ENCODE measurements at places on chromosomes 6 and 20.

GRCh38 chr20:24701027-24701426 is 231.6 kb downstream of the SYNDIG1 start:
- no peak for DNase-seq

GRCh38 chr6:137414599-137414998 is 79.6 kb downstream of the OLIG3 start:
- DNase-seq, result no peak

DNA sequence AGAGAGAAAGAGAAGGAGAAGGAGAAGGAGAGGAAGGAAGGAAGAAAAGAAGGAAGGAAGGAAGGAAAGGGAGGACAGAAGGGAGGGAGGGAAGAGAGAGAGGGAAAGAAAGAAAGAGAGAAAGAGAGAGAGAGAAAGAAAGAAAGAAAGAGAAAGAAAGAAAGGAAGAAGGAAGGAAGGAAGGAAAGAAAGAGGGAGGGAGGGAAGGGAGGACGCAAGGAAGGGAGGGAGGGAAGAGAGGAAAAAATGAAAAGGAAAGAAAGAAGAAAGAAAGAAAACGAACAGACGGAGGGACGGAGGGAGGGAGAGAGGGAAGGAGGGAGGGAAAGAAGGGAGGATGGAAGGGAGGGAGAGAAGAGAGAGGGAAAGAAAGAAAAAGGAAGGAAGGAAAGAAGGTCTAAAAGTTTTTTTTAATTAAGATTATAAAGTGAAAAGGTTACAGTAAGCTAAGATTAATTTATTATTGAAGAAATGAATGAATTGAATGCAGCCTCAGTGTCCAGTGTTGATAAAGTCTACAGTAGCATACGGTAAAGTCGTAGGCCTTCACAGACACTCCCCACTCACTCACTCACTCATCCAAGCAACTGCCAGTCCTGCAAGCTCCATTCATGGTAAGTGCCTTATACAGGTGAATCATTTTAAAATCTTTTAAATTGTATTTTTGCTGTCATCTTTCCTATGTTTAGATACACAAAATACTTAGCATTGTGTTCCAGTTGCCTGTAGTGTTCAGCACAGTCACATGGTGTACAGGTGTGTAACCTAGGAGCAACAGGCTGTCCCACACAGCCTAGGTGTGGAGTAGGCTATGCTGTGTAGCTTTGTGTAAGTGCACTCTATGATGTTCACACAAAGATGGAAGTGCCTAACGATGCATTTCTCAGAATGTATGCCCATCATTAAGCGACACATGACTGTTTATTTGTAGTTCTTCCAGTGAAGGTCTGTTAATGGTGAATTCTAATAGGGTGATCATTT is 20.3 kb upstream of the ARID1B start:
- no peak for DNase-seq

GRCh38 chr20:53839423-53840176 is 230.8 kb downstream of the BCAS1 start:
- DNase-seq, result peak; percentile 43

DNA sequence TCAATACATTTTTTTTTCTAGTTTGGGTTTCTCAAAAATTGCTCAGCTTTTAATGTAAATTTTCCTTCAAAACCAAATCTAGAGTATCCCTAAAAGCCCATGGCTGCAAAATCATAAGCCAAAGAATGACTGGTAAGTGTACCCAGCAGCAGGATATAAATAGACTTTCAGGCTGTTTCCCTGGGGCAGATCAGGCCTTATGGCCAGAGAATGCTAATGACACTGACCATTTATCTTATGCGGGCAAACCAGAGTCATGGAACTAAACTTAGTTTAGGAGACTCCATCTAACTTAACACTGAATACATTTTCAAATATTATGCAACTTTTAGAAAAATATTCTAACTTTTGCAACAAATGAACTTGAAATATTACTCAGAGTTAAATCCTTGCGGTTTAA is 7.4 kb downstream of the OSER1 start:
- DNase-seq, result no peak

GRCh38 chr20:16599257-16599656 is 26.0 kb upstream of the KIF16B start:
- no peak for DNase-seq

DNA sequence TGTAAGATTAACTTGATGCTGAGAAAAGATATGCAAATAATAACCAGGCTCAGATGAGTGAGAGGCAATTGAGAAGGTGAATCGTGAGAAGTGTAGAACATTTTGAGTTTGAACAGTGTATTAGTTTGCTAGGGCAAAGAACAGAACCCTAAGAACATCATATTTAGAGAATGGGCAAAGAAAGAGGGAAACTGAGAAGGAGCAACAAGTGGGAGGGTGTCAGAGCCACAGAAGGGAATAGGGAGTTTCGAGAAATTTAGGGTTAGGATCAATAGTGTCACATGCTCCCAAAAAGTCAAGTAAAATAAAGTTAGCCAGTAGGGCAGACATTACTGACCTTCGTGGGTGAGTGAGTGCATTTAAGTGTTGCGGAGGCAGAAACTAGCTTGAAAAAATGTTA is 5.5 kb upstream of the FAXC start:
- no peak for DNase-seq

DNA sequence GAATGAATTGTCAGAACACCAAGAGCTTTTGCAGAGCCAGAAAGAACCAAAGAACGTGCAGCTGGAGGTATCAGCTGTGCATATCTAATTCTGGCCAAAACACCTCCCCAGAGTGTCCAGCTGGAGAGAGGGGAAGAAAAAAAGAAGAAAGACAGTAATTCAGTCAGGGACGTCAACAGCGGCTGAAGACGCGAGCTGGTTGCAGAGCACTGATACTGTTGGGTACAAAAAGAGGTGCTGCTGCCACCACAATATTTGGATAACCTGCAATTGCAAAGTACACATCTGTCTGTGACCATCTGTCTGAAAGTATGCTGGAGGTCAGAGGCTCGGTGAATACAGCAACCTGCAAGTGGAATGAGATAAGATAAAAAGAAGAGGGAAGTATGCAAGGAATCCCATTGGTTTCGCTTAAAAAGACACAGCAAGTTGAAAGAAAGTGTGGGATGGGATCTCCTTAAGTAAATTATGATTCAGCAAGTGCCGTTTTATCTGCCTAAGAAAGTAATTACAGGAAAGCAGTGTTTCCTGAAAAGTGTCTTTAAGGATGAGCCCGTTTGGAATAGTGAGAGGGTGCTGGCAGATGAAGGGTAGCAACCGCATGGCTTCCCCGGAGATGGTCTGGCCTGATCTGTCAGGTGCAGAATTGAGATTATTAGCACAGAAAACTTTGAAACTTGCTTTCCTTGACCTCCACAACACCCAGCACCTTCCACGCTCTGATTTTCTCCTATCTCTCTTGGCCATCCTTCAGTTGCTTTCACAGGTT is 189.9 kb upstream of the PRDM1 start:
- no peak for DNase-seq

DNA sequence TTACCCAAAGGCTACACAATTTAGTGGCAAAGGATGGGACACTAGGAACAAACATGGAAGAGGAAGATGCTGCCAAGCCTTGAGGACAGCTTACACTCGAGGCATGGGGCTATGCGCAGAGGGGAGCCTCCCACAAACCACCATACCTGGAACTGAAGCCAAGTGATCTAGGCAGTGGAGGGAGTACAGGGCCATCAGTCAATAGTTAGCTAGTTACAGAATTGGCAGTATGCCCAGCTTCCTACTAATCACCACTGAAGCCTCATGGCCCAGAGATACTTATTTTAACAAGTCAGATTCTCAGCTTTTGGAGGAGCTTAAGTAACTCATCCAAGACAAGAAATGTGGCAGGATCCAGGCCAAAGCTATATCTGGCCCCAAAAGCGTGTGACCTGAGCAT is 226.6 kb upstream of the MOCS1 start:
- DNase-seq, result no peak

DNA sequence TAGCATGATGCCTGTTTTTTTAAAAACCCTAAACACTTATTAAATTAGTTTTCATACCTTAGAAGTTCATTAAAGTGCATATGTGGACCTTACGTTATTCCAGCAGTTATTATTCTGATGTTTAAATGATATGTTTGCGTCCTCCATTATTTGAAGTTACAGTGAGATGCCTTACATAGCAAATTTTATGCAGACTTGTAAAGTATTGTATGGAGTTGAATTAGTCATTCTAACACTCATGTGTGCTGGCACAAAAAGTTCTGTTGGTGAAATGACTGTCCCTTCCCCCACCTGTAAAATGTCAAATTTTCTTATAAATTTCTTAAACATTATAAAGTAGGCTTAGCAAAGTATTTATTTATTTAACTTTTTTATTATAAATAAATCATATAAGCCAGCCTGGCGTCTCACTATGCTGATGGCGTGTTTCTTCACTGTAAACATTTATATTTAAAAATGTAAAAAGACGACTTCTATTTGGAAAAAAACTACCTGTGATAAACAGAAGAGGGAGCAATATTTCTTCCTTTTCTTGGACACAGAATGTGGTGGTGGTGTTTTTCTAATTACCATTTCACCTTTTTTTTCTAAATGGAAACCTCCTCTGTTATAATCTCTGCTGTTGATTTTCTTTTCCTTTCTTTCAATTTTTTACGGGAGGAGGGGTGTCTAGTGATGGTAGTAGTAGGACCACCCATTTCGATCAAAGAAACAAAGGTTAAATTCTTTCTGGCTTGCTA is 155.4 kb downstream of the RFPL4B start:
- DNase-seq, result no peak

DNA sequence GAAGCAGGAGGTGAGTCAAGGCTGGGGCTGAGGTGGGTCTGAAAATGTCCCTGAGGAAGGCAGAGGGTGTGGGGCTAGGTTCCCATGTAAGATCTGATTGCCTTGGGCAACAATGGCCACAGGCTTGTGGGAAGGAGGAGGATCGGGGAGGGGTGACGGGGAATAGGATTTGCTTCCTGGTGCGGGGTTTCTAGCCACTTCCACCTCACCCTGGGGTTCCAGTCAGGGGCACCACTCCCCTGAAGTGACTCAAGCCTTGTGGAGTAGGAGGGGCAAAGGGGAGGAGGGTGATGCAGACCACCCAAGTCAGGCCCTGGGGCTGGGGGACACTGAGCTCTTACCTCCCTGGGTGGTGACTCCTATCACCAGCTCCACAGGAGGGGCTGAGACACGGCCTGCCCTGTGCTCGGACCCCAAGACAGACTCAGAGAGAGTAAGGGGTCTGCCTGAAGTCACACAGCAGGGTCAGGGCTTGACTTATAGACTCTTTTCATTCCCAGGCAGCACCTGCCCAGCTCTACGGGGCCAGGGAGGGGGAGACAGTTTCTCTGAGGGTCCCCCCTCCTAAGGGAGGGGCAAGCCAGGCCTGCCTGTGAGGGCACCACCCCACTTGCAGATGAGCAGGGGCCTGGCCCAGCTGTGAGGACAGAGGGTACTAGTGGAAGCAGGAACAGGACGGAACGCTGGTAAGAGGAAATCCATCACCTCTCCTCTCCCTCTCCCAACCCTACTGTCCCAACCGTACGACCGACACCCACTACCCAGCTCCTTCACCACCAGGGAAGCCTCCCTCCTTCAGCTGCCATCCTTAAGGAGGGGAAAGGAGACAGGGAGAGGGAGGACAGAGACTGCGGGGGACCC is 12.4 kb upstream of the SPDEF start:
- no peak for DNase-seq

- DNase-seq, result no peak
Measured at GRCh38 chr6:110714143-110714542, 101.1 kb downstream of the CDK19 start.

DNA sequence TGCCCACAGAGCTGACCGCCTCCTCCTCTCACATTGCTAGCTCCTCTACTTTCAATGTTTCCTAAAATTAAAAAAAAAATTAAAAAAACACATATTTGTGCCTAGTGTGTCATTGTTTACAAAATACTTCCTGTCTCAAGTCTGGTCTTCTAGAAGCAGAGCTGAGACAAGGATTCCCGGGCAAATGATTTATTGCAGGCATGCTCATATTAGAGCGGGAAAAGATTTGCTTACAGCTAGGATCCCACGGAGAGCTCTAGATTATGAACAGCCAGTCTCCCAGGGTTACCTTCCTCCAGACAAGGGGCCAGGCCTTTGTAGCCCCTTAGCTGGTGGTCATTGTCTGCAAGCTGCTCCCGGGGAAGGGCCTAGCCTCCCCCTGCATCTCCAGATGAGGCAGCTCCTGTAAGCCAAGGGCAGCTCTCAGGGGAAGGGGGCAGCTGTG is 9.4 kb downstream of the PACSIN1 start:
- no peak for DNase-seq

GRCh38 chr6:87421576-87421975 is 13.8 kb downstream of the CFAP206 start:
- no peak for DNase-seq

DNA sequence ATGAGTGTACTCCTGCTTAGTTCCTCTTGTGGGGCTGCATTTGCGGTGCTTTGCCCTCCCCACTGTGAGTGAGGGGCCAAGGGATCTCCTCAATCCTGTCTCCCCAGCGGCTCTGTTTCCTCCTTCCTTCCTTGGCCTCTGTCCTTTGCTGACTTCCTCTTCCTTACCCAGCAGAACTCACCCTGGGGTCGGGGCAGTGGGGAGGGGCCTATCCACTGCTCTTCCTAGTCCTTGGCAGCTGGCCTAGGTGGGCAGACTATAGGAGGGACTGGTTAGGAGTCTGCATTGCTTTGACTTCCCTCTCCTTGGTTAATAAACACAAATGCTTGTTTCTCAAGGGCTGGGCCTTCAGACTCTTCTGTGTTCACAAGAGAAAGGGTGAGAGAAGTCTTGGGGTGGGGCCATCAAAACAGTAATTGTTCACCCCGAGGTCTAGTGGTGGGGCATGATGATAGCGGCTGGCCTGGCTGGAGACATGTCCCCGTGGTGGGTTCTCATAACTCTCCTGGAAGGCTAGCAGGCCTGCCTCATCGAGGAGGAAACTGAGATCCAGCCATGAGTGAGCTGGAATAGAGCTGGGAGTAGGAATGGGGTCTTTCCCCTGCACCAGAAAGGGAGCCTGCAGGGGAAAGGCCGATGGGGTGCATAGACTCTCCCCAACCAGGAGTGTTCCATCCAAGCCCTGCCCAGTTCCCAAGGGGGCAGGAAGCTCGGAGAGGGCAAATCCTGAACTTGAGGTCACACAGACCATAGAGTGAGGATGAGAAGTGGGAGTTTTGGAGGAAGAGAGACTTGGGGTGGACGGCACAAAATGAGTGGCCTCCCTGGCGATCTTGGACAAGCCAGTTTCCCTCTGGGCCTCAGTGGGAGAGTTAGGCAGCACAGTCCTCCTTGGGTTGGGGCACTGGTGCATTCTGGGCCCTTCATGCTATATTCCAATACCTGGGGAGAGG is 12.7 kb downstream of the FAM110A start:
- DNase-seq, result no peak

DNA sequence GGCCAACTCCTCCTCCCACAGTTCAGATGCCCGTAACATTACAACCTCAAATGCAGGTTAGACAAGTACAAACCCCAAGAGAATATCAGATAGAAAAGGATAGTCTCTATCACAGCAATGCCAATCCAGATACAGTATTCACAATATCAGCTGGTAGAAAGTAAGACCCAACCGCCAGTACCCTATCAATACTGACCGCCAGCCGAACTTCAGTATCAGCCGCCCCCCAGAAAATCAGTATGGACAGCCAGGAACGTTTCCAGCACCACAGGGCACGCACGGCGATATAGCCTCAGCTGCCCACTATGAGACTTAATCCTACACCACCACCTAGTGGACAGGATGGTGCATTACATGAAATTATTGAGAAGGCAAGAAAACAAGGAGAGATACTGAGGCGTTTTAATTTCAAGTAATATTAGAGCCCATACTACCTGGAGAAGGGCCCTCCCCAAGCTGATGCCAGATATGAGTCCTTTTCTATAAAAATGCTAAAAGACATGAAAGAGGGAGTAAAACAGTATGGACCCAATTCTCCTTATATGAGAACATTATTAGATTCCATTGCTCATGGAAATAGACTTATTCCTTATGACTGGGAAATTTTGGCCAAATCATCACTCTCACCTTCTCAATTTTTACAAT is 17.6 kb upstream of the EIF2S2 start:
- peak; percentile 75 for DNase-seq
